ENCODE measurements at places on chromosomes 11 and 22.

GRCh38 chr22:39773976-39774539, 119.5 kb downstream of the ENTHD1 start:
- DNase-seq, result no peak

DNA sequence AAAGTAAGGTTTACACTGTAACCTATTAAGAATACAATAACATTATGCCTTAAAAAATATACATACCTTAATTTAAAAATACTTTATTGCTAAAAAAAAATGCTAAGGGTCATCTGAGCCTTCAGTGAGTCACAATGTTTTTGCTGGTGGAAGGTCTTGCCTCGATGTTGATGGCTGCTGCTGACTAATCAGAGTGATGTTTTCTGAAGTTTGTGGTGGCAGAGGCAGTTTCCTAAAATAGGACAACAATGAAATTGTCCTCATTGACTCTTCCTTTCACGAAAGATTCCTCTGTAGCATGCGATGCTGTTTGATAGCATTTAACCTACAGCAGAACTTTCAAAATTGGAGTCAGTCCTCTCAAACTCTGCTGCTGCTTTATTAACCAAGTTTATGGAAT, 97.6 kb downstream of the FAT3 start:
- no peak for DNase-seq

DNA sequence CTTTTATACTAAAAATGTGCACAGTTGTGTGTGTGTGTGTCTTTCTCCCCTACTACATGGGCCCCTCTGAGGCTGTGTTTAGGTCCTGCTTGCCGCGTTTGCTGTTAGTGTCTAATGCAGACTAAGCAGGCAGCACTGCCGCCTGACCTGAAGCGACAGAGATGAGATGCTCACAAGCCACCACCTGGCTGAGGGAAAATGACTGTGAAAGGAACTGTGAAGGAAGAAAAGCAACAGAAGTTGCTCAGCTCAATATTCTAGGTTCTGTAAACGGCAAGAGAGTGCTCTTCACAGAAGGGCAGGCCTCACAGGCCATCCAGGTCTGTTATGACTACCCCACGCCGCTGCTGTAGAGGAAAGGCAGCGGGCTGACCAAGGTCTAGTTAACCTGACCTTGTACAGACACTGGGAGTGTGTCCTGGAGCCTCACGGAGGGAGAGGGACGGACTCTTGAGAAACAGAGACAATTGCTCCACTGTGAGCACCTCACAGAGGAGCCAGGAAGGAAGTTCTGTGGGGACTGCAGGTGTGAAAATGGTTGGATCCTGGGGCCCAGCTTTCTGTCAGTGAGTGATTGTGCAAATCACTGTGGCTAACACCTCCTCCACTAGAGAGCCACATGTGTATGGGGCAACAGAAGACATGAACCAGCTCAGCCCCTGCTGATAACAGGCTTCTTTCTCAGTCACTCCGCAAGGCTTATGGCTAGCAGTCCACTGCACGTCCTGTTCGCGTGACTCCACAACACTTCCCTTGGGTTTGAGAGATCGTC, 31.3 kb upstream of the YPEL1 start:
- peak; percentile 5 for DNase-seq

- DNase-seq, result no peak
These were observed 324.4 kb downstream of the NTM start for GRCh38 chr11:131694526-131695424.

DNA sequence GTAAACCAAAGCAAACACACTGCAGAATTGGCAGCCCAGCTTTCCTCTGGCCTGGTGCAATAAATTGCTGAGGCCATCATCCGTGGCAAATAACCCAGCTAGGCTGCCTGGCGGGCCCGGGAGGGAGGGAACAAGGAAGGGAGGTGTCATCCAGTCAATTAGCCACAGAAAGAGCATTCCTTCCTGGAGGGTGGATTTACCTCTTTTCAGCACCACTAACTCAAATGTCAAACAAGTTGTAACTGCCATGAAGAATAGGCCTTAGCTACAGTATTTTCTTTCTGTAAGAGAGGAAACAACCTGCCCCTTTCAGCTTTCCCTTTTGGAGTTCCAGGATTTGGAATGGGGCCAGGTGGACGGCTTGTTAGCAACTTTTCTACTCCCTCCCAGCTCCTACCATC, 163.8 kb upstream of the BDNF start:
- no peak for DNase-seq

DNA sequence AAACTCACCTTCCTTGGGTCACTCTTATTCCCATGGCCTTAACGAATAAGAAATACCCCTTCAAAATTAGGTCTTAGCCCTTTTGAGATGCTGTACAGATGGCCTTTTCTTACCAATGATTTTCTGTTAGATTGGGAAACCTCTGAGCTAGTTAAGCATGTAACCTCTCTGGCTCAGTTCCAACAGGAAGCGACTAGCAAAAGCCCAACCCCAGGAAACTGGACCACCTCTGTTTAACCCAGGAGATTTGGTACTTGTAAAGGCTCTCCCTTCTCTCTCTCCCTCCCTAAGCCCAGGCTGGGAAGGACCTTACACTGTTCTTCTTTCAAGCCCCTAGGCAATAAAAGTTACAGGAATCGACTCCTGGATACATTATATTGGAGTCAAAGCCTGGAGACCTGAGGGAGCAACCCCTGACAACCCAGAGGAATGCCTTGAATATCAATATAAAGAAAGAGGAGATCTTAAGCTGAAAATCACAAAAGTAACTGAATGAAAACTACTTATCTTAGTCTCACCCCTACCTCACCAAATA, 11.7 kb downstream of the APIP start:
- no peak for DNase-seq

DNA sequence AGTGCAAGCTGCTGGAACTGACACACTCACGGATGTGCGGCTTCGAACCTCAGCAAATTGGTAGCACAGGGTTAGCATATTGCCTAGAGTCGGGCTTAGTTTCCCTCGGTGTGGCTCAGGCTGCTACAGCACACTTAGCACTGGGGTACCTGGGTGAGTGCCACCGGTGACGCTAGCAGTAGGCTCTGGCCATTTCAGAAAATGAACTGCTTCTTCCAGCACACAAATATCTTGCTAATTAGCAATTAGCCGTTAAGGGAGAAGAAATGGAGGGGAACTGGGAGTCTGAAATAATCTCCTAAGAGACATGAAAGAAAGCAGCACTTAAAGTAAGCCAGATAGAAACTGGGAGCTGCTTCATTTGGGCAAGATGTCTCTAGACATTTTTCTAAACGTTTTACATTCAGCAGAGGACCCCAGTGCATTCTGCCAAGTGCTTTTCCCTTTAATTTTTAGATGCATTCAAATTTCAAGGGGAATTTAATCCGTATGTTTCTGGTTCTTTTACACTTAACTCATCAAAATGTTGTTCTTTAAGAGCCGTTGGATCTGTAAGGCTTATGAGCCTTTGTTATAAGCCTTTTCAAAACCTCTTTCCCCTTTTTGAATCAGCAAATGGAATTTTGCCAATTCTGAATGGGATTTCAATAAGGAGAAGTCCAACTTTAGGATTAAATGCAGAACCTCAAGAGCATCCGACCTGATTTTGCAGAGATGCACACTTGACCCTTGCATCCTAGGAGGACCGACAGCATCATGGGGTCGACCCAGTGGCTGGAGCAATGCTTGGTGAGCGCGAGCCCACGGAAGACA, 708.1 kb downstream of the NTM start:
- no peak for DNase-seq

- DNase-seq, result no peak
These were observed 690 bp upstream of the UVRAG start for GRCh38 chr11:75814363-75814676.

GRCh38 chr11:47271961-47272661, 2.2 kb downstream of the MADD start:
- no peak for DNase-seq

- no peak for DNase-seq
These were observed 255.3 kb downstream of the SBF2 start for GRCh38 chr11:10038521-10039302.

GRCh38 chr11:64744544-64745188, 724 bp upstream of the RASGRP2 start:
- peak; percentile 35 for DNase-seq

GRCh38 chr22:45499746-45500145, 2.9 kb upstream of the FBLN1 start:
- DNase-seq, result no peak

GRCh38 chr11:63543711-63544110, 7.1 kb downstream of the PLAAT4 start:
- no peak for DNase-seq

- no peak for DNase-seq
These were observed 100.9 kb downstream of the AASDHPPT start for GRCh38 chr11:106178361-106178760.
